Lung (tissue), 17 donors: ENCODE measurements at places on chromosomes 3 and 15. TPM values are rescaled to one million over a fixed set of nuclear protein-coding genes. Genes with fewer than 3 reads are reported as not detected.
A peak's percentile ranks its signal among the peaks of the same experiment; 100 is the strongest.

DNA sequence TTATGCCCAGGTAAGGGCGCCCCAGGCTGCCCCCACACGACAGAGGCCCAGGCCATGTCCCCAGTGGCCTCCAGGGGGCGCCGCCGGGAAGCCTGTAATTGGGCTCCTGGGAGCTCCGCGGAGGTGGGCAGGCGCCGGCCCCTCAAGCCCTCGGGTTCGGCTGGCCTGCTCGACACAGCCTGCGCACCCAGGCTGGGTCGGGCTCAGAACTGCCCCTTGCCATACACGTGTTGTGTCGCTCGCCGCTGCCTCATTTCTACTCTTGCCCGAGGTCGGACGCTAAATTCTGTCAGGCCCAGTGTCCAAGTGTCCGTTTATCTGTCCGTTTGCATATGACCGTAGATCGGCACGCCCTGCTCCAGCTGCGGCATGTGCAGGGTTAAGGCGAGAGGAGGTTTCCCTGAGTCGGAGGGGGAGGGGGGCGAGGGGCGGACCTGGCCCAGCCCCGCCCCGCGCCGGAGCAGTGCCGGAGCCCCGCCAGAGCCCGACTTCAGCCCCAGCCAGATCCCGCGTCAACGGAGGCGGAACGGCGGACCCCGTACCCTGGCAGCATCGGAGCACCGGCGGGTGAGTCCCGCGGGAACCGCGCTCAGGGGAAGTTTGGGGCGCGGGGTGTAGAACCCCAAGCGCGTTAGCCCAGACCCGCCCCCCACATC lies at the start of gene KLHDC8B:
Gene KLHDC8B (plus strand): TSS at position 480 of the 656 bp plus-strand sequence. CDS start 1,172 bp downstream, outside the sequence.
- peak; percentile 93 for DNase-seq
- peak within 1 kb of the TSS; percentile 82 for H3K27ac ChIP-seq
- H3K4me1 ChIP-seq = peaks cover 7% of the 10 kb centered on the region
- H3K27me3 ChIP-seq = no peaks in the 10 kb centered on the region
- peak within 1 kb of the TSS; percentile 80 for H3K4me3 ChIP-seq

The RPL15 gene
- total RNA-seq = 1,285 TPM

GRCh38 chr15:62444104-62445022 lies 279.3 kb upstream of the C2CD4B start:
- peaks cover 12% of the 10 kb centered on the region for H3K4me1 ChIP-seq
- no peak overlapping the region for H3K4me3 ChIP-seq
- peak overlapping the region; percentile 65 for H3K27ac ChIP-seq
- no peaks in the 10 kb centered on the region for H3K36me3 ChIP-seq
- no peak for DNase-seq
- no peaks in the 10 kb centered on the region for H3K27me3 ChIP-seq

GRCh38 chr3:46609212-46609721 lies 3.1 kb upstream of the FAM240A start:
- H3K27ac ChIP-seq = no peak overlapping the region
- no peaks in the 10 kb centered on the region for H3K27me3 ChIP-seq
- no peak for DNase-seq
- H3K4me3 ChIP-seq = no peak overlapping the region

GRCh38 chr15:98809273-98809672 lies 160.9 kb downstream of the IGF1R start:
- no peak overlapping the region for H3K4me3 ChIP-seq
- no peak for DNase-seq
- H3K4me1 ChIP-seq = no peaks in the 10 kb centered on the region
- no peak overlapping the region for H3K27ac ChIP-seq
- no peaks in the 10 kb centered on the region for H3K36me3 ChIP-seq
- no peaks in the 10 kb centered on the region for H3K27me3 ChIP-seq

DNA sequence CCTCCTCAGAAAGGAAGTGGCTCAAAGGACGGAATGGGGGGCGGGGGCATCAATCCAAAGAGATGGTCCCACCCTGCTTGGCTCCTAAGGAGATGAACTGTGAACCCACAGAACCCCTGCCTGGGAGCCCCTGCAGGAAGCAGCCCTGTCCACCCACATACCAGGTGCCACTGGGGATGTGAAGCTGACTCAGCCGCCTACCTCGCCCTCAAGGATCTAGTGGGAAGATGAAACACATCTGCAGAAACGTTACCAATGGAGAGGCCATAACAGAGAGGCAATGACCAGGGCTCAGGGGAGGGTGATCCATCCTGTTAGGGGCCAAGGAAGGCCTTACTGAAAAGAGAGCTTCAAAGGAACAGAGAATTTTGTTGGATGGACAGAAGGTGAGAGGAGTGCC lies 35.1 kb downstream of the EAF1 start:
- H3K27ac ChIP-seq = no peak overlapping the region
- H3K27me3 ChIP-seq = no peaks in the 10 kb centered on the region
- no peak overlapping the region for H3K4me3 ChIP-seq
- DNase-seq = no peak
- H3K4me1 ChIP-seq = no peaks in the 10 kb centered on the region
- H3K36me3 ChIP-seq = no peaks in the 10 kb centered on the region

GRCh38 chr15:63380151-63380807 lies 1.4 kb downstream of the CA12 start:
- no peaks in the 10 kb centered on the region for H3K36me3 ChIP-seq
- peaks cover 10% of the 10 kb centered on the region for H3K4me1 ChIP-seq
- DNase-seq = no peak

The ITIH1 gene
- total RNA-seq = 0.11 TPM

GRCh38 chr3:150384296-150385212 lies 23.5 kb upstream of the TSC22D2 start:
- no peaks in the 10 kb centered on the region for H3K27me3 ChIP-seq
- no peaks in the 10 kb centered on the region for H3K36me3 ChIP-seq
- H3K27ac ChIP-seq = no peak overlapping the region

- DNase-seq = peak; percentile 61
- peaks cover 12% of the 10 kb centered on the region for H3K36me3 ChIP-seq
- no peak overlapping the region for H3K27ac ChIP-seq
- H3K4me3 ChIP-seq = no peak overlapping the region
- no peaks in the 10 kb centered on the region for H3K27me3 ChIP-seq
Measured at GRCh38 chr15:74642348-74642733, 26.7 kb downstream of the CLK3 start.

DNA sequence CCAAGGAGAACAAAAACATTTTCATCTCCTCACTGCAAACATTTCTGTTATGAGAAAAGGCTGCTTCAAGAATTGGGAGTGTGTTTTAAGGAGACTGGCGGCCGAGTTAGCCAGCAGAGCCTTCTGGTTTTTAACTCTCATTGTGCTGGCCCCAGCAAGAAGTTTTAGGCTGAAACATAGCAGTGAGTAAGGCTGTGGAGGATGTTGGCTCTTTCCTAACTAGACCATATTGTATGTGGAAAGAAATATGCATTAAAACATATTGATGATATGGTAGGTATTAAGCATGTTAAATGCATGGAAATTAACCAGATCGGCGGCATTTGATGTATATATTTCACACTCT lies 90.7 kb downstream of the TIGIT start:
- no peak overlapping the region for H3K27ac ChIP-seq
- peaks cover 11% of the 10 kb centered on the region for H3K4me1 ChIP-seq
- DNase-seq = no peak
- H3K27me3 ChIP-seq = no peaks in the 10 kb centered on the region
- no peak overlapping the region for H3K4me3 ChIP-seq

DNA sequence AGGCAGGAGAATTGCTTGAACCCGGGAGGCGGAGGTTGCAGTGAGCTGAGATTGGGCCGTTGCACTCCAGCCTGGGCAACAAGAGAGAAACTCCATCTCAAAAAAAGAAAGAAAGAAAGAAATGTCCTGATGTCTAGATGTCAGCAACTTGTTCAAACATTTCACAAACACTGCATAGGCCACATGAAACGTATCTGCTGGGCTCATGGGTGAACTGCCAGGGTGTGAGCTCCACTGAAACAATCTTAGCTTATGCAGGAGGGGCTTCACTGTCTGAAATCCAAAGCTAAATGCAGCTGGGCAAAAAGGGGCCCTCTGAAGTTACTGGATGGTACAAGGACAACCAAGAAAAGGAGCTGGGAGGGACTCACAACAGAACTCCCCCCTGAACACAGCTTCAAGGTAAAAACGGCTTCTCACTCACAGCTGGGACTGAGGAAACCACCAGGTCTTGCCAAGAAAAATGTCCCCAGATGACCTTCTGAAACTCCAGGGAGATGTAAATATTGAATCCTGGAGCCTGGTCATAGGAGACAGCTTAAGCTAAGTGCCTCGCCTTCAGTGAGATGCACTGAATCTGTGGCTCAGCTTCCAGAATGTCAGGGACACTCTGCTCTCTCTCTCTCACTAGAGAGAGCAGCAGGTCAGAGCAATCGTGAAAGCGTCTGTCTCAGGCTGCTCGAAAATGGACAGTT lies 31.9 kb downstream of the SEC61A1 start:
- peak; percentile 18 for DNase-seq
- H3K27ac ChIP-seq = no peak overlapping the region

- H3K36me3 ChIP-seq = no peaks in the 10 kb centered on the region
- no peaks in the 10 kb centered on the region for H3K27me3 ChIP-seq
- no peaks in the 10 kb centered on the region for H3K4me1 ChIP-seq
- no peak overlapping the region for H3K4me3 ChIP-seq
Measured at GRCh38 chr3:143736205-143736997, 111.9 kb downstream of the SLC9A9 start.

DNA sequence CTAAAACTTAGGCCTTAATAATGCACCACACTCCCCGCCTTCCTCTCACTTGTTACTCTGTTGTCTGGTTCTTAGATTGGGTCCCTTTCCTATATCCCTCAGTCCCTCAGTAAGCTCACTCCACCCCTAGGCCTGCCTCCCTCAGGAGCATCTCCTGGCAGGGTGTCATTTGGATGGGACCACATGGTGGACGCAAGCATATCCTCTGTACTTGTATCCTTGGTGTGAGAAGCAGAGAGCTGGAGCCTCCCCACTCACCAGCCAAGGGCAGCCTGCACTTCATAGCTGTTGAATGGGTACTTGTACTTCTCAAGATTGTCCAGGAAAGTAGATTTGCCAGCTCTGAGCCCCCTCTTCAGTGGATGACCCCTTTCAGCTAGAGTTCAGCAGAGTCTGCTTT lies 11.6 kb downstream of the SEC61A1 start:
- H3K4me1 ChIP-seq = no peaks in the 10 kb centered on the region
- DNase-seq = no peak
- no peak overlapping the region for H3K4me3 ChIP-seq

The MAP2K1 gene
- 27.8 TPM for total RNA-seq

DNA sequence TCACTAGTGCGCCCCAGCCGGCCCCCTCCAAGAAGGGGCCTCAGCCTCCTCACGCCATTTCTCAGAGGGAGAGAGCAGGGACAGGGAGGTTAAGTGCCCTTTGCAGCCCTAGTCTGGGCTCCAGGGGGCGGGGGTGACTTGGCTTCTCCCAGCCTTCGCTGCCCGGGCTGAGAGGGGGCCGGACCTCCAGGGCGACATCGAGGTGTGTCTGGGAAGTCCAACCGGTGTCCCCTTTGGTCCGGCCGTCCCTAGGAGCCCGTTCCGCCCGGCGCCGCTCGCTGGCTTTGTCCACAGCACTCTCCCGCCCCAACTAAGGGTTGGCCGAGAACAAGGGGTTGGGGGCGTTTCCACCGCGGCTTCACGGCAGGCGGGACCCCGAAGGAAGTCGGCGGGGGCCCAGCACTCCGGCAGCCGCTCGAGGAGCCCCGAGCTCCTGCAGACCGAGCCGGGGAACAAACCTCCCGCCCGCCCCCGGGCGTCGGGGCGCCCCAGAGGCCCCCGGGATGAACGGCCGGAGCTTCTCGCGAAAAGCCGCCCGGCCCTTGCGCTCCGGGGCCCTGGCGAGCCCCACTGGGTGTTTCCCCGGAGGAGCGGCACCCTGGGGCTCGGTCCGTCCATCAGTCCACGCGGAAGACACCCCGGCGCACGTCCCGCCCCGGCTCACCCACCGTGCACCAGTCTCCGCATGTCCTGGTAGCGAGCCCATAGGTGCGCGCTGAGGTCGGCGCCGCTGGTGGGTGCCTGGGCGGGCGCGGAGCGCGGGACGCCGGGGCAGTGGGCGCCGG lies 627 bp downstream of the NT5DC2 start:
- H3K36me3 ChIP-seq = peaks cover 3% of the 10 kb centered on the region
- H3K4me3 ChIP-seq = peak overlapping the region; percentile 57
- DNase-seq = peak; percentile 58
- H3K4me1 ChIP-seq = peaks cover 35% of the 10 kb centered on the region
- peak overlapping the region; percentile 35 for H3K27ac ChIP-seq

DNA sequence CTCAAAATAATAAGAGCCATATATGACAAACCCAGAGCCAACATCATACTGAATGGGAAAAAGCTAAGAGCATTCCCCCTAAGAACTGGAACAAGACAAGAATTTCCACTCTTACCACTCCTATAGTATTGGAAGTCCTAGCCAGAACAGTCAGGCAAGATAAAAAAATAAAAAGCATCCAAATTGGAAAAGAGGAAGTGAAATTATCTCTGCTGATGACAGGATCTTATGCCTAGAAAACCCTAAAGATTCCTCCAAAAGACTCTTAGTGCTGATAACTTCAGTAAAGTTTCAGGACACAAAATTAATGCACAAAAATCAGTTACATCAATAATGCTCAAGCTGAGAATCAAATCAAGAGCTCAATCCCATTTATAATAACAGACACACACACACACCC lies 45.9 kb upstream of the SLC2A2 start:
- no peak overlapping the region for H3K4me3 ChIP-seq
- H3K36me3 ChIP-seq = peaks cover 4% of the 10 kb centered on the region
- no peak overlapping the region for H3K27ac ChIP-seq
- H3K4me1 ChIP-seq = no peaks in the 10 kb centered on the region

The CLRN1 gene
- total RNA-seq = not detected

DNA sequence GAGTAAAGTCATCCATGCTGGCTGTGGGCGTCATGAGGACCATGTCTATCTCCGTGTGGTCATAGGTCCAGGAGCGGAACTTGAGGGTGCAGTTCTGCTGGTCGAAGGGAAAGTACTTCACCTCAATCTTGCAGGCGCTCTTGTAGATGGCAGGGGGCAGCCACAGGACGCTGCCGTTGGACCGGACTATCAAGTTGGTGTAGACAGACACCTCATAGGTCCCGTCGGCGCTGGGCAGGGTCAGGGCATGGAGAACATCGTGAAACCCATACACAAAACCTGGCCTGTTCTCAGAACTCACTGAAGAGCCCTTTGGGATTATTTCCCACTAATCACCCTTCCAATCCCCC lies 8.9 kb upstream of the CHRNA3 start:
- no peak overlapping the region for H3K27ac ChIP-seq
- DNase-seq = no peak
- no peak overlapping the region for H3K4me3 ChIP-seq
- no peaks in the 10 kb centered on the region for H3K4me1 ChIP-seq
- no peaks in the 10 kb centered on the region for H3K36me3 ChIP-seq

- DNase-seq = no peak
- no peak overlapping the region for H3K4me3 ChIP-seq
- H3K27ac ChIP-seq = no peak overlapping the region
- no peaks in the 10 kb centered on the region for H3K36me3 ChIP-seq
Measured at GRCh38 chr3:34394978-34395748, 596.7 kb downstream of the PDCD6IP start.

DNA sequence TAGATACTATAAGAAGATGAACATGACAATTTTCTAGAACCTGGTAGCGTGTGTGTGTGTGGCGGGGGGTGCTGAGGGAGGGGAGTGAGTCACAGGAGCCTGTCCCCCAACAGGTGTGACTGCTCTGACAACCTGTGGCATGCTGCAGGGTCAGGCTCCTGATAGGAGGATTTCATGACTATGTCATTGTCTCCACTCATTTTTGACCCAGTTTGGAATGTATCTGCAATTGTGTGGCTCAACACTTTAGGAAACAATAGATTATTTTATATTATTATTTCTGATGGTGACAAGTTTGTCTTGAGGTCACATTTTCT lies 9.3 kb upstream of the VILL start:
- H3K36me3 ChIP-seq = peaks cover 28% of the 10 kb centered on the region
- H3K27ac ChIP-seq = no peak overlapping the region
- H3K4me1 ChIP-seq = no peaks in the 10 kb centered on the region
- H3K4me3 ChIP-seq = no peak overlapping the region
